ENCODE measurements at places on chromosomes 3 and 15. TPM values are rescaled to one million over a fixed set of nuclear protein-coding genes. Genes with fewer than 3 reads are reported as not detected.

DNA sequence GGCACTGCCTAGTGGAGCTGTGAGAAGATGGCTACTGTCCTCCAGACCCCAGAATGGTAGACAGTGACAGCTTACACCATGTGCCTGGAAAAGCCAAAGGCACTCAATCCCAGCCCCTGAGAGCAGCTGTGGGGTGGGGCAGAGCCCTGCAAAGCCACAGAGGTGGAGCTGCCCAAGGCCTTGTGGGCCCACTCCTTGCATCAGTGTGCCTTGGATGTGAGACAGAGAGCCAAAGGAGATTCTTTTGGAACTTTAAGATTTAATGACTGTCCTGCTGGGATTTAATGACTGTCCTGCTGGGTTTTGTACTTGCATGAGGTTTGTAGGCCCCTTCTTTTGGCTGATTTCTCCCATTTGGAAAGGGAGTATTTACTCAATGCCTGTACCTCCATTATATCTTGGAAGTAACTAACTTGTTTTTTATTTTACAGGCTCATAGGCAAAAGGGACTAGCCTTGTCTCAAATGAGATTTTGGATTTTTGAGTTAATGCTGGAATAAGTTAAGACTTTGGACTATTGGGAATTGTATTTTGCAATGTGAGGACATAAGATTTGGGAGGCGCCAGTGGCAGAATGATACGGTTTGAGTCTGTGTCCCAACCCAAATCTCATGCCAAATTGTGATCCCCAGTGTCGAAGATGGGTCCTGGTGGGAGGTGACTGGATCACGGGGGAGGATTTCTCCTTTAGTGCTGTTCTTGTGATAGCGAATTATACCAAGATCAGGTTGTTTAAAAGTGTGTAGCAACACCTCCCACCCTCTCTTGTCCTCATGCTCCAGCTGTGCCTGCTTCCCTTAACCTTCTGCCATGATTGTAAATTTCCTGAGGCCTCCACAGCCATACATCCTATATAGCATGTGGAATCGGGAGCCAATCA lies 80.4 kb downstream of the MYO5A start:
- DNase-seq, result no peak

DNA sequence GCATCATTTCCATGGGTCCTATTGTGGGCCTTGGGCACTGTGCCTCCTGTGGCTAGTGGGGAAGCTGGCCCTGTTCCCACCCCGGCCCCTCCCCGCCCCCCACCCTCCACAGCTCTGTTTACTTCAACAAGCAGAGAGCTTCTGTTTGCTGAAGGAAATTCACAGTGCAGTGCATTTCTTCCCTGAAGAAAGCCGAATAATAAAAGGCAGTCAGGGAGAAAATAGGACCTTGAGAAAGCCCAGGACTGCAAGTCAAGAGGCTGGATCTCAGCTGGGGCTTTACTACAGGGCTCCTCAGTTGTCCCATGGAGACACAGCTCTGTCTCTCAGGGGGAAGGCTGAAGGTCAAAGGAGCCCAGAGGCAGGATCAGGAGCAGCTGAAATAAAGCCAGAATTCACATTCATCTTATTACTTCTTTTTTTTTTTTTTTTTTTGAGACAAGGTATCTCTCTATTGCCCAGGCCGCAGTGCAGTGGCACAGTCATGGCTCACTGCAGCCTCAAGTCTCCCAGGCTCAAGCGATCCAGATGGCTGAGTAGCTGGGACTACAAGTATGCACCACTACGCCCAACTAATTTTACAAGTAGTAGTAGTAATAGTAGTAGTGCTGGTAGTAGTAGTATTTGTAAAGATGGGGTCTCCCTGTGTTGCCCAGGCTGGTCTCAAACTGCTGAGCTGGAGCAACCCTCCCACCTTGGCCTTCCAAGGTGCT lies 33.0 kb upstream of the LACTB start:
- DNase-seq, result no peak

DNA sequence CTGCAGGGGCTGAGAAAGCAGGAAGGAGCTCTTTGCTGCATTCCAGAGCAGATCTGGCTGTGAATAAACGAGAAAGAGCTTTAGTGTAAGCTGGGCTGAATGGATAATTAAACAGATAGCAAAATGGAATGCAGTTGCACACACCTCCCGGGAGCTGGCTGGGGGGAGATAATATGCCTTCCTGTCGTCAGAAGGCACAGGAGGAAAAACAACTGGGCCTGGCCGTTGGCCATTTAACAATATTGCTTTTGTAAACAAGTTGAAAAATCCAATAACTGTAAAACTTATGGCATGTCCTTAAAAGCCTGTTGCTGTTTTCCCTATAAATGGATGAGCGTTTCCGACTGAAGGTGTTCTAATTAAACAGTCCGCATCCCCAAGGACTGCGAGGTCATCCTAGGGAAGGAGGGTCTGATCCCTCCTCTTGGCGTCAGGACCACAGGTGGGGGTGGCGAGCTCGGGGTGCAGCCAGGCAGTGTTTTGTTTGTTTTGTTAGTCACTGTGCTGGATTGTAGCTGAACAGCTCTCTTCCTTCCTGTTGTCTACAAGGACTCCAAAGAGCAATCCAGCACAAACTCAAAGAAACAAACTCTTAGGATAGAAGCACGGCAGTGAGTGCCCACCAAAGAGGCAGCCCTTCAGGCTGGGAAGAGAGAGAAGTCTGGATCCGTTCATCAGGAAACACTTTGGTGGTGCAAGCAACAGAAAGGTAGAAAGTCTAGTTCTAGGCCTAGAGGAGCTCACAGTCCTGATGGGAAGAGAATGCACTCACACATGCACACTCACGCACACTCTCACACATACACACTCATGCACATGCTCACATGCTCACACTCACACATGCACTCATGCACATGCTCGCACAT lies 133.4 kb upstream of the SMAD3 start:
- peak; percentile 44 for DNase-seq

DNA sequence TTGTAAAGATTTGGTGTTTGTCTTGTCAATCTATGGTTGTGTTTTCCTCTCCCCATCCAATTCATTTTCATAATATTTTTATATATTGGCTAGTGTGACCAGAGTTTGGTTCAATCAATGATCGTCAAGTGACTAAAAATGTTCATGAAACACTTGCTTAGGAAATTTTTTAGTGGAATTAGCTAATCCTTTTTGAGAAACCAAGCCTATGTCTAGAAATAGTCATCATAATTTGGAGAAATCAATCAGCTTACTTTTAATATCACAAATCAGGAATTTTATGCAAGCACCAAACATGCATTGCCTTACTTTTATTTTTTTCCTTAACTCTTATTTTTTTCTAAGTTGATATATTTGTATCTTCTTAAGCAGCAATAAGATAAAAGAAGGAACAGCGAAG lies 403.1 kb upstream of the TBL1XR1 start:
- no peak for DNase-seq

DNA sequence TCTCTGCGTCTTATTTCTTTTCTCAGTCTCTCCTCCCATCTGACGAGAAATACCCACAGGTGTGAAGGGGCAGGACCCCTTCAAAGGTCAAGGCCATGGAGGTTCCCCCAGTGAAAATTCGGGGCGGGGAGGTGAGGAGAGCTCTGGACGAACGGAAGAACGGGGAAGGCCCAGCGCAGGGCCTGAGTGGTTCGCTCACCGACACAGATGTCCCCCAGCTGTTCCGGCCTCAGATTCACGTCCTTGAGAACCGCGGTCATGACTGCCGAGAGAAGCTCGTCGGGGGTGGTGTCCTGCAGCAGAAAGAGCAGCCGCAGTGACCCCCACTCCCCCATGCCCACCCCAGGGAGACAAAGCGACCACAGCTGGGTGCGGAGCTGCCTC lies 542 bp downstream of the ACAA1 start:
- DNase-seq, result no peak

GRCh38 chr3:9420850-9421549 lies 23.6 kb downstream of the SETD5 start:
- DNase-seq, result no peak

GRCh38 chr3:144314946-144315345 lies 343.3 kb downstream of the DIPK2A start:
- no peak for DNase-seq

GRCh38 chr3:38824349-38824748 lies 8.3 kb upstream of the SCN10A start:
- no peak for DNase-seq

- no peak for DNase-seq
These were observed 60.4 kb upstream of the SLITRK3 start for GRCh38 chr3:165256554-165257065.

- DNase-seq, result no peak
These were observed 89.0 kb downstream of the IQSEC1 start for GRCh38 chr3:12984023-12984823.

GRCh38 chr3:178100908-178101307 lies 435.3 kb upstream of the KCNMB2 start:
- no peak for DNase-seq

- no peak for DNase-seq
These were observed 5.5 kb downstream of the FGF7 start for GRCh38 chr15:49428409-49429095.

The CEP19 gene
- 6.5 TPM for polyA plus RNA-seq

The ACOX2 gene
- 36.4 TPM for polyA plus RNA-seq

The MFAP1 gene
- 69.5 TPM for polyA plus RNA-seq

The ISLR2 gene
- 0.63 TPM for polyA plus RNA-seq

Data from right renal pelvis (tissue), 4 donors.